CD4-positive, alpha-beta T cell treated with Interferon alpha-2 for 1 hour (primary cell): ENCODE measurements at places on chromosomes 16 and 17.

DNA sequence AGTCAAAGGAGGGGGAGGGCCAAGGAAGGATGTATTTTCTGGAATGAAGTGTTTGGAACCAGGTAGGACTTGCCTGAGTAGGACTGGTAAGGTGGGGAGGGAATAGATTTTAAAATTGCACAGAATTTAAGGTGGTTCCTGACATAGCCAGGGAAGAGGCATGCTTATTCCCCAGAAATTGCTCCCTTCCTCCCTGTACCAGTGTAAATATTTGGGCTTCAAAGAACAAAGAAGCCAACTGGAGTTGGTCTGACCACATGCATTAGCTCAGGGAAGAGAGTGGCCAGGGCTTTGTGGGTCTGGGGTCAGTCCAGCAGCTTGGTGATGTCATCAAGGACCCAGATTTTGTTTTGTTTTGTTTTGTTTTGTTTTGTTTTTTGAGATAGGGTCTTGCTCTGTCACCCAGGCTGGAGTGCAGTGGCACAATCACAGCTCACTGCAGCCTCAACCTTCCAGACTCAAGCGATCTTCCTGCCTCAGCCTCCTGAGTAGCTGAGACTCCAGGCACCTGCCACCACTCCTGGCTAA lies 9.3 kb upstream of the MRTFB start:
- DNase-seq, result no peak

DNA sequence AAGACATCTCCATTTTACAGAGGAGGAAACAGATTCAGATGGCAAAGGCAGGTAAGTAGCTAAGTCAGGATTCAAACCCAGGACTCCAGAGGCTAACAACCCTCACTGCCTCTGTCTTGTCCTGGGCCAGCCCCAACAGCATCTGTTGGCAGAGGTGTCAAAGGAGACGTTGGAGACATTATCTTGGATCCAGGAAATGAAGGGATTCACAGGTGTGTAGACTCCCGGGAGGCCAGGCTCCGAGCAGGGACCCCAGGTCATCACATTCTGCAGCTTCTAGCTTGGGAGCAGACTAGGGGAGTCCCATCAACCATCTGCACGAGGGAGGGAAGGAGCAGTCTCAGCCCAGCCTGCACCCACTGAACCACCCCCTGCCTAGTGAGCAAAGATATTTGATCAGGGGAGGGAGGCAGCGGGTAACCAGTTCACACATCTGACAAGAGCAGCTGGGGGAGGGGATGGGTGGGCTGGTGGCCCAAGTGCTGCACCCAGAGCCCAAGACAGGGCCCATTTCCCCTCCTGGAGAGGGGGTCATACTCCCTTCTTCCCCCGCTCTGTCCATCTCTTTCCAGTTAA lies 1.0 kb upstream of the B9D1 start:
- DNase-seq, result no peak

- no peak for DNase-seq
Observed at GRCh38 chr16:27599606-27600005, 49.7 kb downstream of the KATNIP start.

GRCh38 chr17:81923302-81924260 lies 4.0 kb downstream of the MAFG start:
- no peak for DNase-seq

GRCh38 chr16:83807327-83807709 lies 460 bp upstream of the HSBP1 start:
- no peak for DNase-seq

DNA sequence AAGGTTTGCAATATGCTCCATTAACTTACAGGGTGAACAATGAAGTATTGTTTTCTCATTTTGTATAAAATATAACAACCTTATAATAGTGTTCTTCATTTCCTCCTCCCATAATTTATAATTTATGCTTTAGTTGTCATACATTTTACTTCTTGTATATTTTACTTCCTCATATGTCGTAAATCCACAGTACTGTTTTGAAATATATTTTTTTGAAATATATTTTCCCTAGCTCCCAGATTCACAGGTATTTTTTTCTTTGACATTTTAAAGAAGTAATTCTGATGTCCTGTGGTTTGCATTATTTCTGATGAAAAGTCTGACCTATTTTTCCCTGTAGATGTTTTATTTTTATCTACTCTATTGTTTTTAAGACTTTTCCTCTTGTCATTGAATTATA lies 52.7 kb downstream of the VMP1 start:
- no peak for DNase-seq

GRCh38 chr16:4663777-4664465 lies 29.4 kb upstream of the NUDT16L1 start:
- DNase-seq, result no peak

- no peak for DNase-seq
Observed at GRCh38 chr17:77763023-77763422, 195.5 kb upstream of the TNRC6C start.

DNA sequence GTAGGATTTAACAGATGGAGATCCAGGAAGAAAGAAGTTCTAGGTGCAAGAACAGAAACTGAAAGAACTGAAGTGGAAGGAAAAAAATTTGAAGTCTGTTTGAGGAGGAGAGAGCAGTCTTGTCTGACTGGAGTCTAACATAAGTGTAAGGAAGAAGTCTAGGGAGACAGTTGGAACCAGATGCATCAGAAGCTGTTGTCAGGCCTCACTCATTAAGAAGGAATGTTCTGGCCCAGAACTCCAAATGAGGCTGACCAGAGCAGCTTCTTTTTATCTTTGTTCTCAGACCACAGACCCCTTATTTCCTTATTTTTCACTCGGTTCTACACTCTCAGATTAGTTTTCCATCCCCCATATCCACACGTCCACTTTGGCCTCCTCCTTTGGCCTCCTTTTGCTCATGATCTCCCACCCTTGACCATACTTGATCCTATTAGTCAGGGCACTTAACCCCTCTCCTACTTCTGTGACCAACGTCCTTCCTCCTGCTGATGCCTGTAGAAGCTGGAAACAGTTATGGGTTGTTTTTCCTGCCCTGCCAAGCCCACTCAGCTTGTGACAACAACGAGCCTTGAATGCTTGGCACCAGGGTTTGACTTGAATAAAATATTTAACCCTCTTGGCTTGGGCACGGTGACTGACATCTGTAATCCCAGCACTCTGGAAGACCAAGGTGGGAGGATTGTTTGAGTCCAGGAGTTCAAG lies 7.0 kb upstream of the MYH2 start:
- DNase-seq, result no peak

- DNase-seq, result peak; percentile 68
Observed at GRCh38 chr17:45261577-45262515, at the start of gene SPATA32. Gene SPATA32, minus strand, starts transcription at chr17:45262094. Its CDS starts 78 bp downstream, at chr17:45262016.

- no peak for DNase-seq
Observed at GRCh38 chr17:8019166-8019565, 16.8 kb downstream of the GUCY2D start.

DNA sequence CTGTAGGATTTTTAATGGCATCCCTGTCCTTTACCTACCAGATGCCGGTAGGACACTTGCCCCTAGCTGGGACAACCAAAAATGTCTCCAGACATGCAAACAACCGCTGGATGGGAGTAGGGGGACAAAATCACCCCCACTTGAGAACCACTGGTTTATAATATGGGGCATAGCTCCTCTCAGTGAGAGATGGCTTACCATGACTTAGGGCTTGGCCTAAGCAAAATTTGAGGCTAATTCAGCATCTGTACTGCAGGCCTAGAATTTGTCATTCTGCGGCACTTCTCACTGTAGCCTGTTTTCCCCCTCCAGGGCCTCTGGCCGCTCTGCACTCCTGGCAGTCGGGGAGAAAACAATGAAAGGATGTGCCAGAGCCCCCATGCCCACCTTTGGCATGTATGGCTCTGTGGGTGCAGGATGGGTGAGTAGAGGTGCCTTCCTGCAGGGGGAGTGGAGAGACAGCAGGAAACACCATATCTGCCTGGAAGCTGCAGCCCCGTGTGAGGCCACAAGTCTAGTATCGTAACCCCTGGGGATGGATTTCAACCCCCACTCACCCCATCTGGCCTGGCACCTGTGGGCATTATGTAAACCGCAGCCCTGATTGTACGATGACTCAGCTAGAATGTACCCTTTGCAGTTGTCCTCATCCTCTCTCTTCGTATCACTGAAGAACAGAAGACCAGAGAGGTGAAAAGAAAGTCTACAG lies 268.1 kb downstream of the SOX9 start:
- DNase-seq, result no peak
